ENCODE measurements at places on chromosomes 2 and 18.

DNA sequence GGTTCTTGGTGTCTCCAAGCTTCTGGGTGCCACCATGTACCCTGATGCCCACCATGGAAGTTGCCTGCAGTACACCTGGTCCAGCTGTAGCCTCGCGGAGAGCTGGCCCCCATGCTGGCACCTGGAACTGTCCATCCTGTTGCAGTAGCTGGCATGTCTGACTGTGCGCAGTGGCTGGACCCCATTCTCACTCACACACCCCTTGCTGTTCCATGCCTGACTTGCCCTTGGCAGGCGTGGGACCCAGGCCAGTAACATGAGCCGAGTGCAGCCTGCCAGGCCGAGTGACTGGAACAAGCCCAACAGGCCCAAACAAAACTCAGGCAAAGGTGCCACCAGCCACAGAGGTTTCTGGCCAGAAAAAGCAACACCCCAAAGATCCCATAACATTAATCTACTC is 73.8 kb downstream of the NEURL3 start:
- DNase-seq = no peak

GRCh38 chr2:11839916-11840315 is 93.5 kb downstream of the LPIN1 start:
- DNase-seq = no peak

DNA sequence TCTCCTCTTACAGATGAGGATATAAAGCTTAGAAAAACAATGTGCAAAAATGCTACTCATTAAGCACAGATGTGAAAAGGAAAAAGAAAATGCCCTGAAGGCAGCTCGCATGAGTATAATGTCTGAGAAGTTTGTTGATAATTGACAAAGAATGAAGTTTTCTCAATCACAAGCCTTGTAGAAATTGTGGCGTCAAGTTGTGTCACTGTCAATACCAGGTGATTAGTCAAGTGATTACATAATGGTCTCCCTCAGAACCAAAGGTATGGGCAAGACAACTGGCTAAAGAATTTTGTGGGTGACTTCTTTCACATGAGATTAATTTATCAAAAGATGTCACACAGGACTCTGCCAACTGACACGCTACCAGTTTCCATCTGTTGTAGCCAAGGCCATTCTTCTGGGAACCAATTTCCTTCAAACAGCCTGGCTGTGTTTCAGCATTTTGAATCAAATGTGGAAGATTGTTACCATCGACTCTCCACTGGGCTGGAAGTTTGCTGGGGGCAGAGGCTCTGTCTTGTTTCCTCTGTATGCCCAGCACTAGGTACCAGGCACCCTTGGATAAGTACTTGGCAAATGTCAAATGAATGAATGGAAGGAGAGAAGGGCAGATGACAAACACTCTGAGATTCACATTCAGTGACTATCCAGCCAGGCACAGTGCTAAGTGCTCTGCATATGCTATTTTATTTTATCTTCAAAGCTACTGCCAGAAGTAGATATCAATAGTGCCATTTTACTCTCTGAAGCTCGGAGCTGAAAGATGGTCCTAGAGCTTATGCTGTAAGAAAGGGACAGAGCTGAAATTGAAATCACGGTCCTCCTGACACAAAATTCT is 5.9 kb upstream of the FN1 start:
- no peak for DNase-seq

GRCh38 chr2:150165988-150166312 is 321.5 kb downstream of the RND3 start:
- no peak for DNase-seq

DNA sequence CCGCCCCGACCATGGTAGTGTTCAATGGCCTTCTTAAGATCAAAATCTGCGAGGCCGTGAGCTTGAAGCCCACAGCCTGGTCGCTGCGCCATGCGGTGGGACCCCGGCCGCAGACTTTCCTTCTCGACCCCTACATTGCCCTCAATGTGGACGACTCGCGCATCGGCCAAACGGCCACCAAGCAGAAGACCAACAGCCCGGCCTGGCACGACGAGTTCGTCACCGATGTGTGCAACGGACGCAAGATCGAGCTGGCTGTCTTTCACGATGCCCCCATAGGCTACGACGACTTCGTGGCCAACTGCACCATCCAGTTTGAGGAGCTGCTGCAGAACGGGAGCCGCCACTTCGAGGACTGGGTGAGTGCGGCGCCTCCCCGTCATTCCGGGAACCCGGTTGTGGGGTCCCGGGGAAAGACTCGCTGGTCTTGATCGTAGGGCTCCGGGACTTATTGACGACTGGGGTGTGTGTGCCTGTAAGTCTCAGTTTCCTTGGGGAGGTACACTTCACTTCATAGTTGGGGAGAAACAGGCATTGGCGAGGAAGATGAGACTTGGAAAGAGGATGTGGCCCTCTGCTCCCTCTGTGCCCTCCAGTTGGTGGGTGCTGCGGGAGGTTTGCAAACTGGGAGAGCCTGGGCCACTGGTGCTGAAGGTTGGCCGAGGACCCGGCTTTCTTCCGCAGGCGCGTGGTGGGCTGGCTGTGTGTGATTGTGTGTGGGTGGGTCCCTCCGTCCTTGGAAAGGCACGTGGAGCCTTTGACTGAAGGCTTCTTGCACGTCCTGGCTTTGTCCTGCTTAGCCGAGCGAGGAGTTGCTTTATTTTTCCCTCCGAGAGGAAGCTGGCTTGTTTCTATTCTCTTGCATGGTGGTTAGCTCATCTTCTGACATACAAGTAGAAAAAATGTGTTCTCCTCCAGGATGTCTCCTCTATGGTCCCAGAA is 886 bp downstream of the PRKCE start:
- peak; percentile 34 for DNase-seq

DNA sequence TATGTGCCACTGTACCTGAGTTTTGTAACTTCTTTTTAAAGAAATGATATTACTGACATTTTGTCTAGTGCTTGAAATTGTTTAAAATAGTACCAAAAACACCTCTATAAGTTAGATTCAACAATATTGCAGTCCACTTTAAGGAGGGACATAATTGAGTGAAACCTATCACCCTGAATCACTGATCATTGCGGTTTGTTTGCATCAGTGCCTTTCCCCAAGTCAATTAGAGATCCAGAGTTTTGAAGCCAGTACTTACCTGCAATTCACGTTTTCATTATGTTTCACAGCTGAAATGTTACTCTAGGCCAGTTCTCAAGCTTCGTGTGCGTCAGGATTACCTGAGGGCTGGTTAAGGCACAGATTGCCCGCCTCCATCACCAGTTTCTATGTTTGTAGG is 26.6 kb upstream of the DLX1 start:
- no peak for DNase-seq
